ENCODE measurements at places on chromosomes 1 and 21. TPM values are rescaled to one million over a fixed set of nuclear protein-coding genes. Genes with fewer than 3 reads are reported as not detected.

DNA sequence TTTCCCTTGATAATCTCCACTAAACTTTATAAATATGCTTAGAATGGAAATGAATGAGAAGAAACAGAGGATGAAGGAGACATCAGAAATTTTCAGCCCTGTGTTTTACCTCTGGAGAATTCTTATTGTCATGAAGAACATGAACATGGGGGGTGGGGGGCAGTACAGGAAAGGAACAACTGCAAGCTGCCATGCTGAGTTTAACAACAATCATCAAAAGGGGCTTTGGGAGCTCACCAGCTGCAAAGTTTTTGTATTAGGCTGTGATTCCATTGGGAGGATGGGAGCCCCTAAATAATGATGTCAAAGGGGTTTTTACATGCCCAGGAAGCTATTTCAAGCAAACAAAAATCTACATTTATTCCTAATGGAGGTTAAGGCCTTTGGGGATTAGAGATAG, 103.3 kb downstream of the AKT3 start:
- no peak for DNase-seq

GRCh38 chr1:105934806-105935205, 1121.7 kb upstream of the PRMT6 start:
- no peak for DNase-seq

GRCh38 chr1:172041102-172041501, 199.8 kb downstream of the DNM3 start:
- DNase-seq, result no peak

DNA sequence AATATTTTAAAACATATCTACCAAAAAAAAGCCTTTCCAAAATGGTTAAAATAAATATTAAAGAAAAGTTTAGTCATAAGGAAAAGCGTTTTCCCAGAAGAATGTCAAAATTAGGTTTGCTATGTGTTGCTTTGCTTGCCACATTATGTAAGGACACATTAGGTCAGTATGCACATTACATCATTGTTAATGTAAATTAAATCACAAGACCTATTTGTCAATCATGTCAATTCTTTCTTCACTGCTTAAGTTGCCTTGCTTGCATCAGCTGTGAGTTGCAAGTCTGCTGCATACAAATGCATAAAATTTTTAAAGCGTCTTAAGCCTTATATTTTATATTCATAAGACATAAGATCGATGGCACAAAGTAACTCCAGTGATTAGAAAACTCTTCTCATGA, 448.9 kb downstream of the PCP4 start:
- no peak for DNase-seq

- DNase-seq, result no peak
These were observed 169.9 kb upstream of the CSF3R start for GRCh38 chr1:36652586-36652985.

DNA sequence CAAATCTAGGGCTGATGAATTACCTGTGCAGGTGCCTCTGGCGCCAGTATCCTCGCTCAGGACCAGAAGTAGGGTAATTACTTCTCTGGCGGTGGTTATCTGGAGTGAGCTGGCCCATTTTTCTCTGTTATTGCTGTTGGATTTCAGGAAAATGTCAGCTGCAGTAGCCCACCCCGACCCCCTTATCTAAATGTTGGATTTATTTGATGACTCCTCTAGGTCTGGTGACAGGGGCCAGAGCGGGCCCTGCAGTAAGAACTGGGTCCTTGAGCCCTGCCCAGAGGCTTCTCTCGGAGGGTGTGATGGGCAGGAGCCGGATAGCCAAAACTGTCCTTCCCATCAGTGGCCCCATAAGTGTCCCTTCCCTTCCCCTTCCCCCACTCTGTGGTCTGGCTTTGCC, 384.3 kb downstream of the PTPRU start:
- no peak for DNase-seq

DNA sequence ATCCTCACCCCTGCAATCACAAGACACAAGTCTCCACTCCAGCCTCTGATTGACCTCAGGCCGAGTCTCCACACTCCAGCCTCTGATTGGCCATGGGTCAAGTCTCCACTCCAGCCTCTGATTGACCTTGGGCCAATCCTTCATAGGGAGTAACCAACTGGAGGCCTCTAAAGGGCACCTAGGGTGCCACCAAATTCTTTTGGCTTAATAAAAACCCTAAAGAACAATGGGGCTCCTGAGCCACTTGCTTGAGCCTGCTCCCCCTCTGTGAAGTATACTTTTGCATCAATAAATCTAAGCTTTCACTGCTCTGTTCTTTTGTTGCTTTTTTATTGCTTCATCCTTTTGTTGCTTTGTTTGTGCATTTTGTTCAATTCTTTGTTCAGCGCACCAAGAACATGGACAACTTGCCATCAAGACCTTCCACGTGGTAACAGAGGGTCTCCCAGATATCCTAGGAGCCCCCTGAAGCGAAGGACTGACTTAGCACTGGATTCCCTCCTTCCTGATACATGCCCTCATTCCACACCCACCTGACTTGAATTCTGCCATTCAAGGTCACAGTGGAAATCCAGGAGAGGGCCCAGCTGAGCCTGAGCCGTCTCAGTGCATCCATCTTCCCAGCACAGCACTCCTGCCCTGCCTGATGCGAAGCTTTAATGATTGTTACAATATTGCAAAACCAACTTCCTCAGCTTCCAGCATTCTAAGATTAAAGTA, 152.9 kb downstream of the NPHP4 start:
- no peak for DNase-seq

DNA sequence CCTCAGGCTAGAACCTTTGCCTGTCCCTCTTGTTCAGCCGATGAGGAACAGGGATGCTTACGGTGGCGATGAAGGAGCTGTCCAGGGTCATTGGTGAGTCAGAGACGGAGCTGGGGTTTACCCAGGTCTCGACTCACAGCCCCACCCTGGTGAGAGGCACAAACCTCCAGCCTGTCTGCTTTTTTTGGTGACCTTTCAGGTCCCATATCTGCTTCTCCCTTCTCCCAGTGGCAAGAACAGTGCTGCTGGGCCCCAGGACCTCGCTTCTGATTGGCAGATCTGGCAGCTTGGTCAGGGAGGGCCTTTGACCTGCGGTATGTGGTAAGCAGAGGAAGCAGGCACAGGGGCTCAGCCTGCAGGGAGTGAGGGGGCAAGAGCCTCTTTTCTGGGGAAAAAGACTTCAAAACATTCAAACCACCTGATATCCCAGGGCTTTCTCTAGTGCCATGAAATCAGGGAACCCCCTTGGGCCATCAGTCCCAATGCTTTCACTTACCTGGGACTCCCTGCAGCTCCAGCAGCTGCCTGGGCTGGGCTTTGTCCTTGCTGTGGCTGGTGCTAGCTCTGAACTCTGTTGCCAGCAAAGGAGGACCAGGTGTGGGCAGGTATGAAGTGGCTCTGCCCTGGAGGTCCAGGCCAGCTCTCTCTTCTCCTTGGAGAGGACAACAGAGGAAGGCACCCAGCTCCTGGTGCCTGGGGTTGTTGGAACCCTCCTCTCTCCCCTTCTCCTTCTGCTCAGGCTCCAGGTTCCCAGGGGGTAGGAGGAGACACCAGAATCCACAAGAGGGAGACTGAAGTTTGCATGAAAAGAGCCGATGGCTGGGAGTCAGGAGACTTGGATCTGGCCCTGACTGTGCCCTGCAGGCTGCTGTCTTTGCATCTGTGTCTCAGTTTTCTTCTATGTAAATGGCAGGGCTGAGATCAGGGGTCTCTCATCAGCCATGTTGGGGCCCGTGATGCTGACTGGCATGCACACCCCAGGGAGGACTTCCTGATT, 41.4 kb downstream of the TRIM62 start:
- DNase-seq, result no peak

GRCh38 chr1:52296345-52296744, 69.7 kb downstream of the CC2D1B start:
- no peak for DNase-seq

DNA sequence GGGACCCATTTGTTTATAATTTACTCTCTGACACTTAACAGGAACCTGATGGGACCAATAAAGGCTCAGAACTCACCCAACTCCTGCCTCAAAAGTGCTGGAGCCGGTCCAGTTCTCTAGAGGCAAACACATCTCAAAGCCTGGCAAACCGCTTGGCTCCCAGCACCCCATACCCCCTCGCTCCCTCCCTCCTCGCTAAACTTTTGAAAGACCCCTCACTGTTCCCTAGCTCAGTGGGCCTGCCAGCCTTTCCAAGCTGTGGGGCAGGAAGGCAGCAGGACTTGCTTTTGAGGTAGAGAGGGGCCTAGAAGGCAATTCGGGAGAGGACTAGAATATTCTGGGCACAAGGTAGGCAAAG, 40.2 kb downstream of the PAX7 start:
- DNase-seq, result no peak

GRCh38 chr1:151967091-151967490, 26.6 kb downstream of the S100A10 start:
- DNase-seq, result no peak

DNA sequence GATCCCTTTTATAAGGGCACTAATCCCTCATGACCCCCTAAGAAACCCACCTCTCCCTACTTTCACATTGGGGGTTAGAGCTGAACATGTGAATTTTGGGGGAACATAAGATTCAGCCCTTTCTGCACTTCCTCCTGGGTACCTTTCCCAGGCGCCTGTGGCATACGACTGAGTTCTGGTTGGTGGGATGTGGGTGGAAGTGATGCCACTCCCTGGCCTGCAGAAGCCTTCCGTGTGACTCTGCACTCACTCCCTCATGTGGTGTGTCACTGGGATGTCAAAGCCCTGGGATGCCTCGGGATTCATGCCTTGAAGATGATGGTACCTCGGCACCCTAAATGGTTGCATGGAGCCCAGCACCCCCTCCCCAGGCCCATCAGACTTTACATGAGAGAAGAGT, 28.3 kb upstream of the VASH2 start:
- DNase-seq, result no peak

- no peak for DNase-seq
These were observed 25.7 kb downstream of the CTH start for GRCh38 chr1:70436622-70437251.

DNA sequence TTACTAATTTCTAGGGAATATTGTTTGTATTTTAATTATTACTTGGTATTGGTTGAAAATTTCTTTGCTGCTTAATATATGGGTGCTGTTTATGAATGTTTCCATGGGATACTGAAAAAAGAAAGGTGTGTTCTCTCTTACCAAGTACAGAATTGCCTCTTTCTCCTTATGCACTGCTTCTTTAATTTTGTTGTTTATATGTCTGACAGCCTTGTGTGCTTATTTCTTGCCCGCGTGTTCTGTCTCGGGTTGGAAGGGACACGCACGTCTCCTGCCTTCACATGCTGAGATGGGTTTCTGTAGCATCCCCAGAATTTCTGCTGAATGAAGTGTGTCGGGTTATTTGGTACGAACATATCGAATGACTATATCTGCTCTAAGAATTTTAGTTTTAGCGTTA, 51.1 kb downstream of the AGPAT3 start:
- no peak for DNase-seq

DNA sequence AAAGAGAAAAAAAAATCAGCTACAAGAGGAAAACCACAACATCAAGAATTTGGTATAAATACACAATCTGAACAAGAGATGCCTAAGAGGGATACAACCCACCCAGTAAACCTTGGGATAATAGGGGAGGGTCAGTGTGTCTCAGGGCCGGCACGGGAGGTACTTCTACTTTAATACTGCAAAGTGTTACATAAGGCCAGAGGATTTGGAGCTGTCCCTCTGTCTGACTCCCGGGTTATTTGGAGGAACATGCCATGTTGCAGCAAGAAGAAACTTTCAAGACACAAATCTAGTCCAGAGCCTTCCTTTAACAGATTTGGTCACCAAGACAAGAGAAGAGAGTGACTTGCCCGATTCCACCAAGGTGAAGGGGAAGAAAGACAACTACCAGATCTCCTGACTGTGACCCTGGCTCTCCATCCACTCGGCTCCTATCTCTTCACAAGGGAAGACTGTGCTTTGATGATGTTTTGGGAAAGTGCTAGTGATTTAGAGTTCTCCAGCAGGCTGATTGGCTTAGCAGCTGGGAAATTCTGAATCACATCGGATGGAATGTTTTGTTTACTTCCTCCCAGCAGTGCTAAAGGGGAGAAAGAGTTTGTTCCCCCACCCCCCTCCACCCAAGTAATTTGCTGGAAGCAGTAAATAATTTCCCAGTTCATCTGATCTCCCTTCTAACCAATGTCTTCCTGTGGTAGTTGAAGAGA, 29.3 kb downstream of the SGIP1 start:
- no peak for DNase-seq

- no peak for DNase-seq
These were observed 569.1 kb downstream of the NPHP4 start for GRCh38 chr1:5423109-5423508.

DNA sequence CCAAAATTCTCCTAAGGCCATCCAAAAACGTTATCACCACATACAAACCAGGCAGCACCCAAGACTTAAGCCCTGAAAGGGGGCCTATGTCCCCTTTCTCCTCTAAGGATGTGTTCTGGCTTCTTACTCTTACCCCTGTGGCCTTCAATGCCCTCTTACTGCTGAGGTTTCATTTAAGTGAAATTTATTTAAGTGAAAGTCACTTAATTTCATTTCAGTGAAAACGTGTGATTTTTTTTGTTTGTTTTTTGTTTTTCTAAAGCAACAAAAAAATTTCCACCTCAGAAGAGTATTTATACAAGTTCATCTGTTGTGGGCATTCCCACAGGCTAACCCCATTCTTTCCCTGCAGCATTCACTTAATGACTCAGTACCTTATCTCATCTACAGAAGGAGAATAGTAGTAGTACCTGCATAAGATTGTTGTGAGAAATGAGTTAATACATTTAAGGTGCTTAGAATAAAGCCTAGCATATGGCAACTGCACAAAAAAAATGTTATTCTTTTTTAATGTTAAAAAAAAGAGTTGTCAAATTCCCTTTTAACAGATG, 220.6 kb downstream of the CHRM3 start:
- DNase-seq, result no peak

GRCh38 chr1:177798614-177799013, 171.2 kb downstream of the SEC16B start:
- DNase-seq, result no peak

GRCh38 chr1:150841626-150842025, 33.6 kb upstream of the CTSK start:
- DNase-seq, result no peak

- DNase-seq, result no peak
These were observed 33.2 kb downstream of the HSD3B2 start for GRCh38 chr1:119448127-119448511.

GRCh38 chr1:241942738-241943137, 14.8 kb upstream of the BECN2 start:
- peak; percentile 17 for DNase-seq

GRCh38 chr1:2368053-2368744, 23.2 kb downstream of the MORN1 start:
- peak; percentile 21 for DNase-seq

GRCh38 chr1:29900712-29901111, 664.4 kb downstream of the PTPRU start:
- DNase-seq, result no peak

Gene OR10Z1
- total RNA-seq, result not detected

Gene SPATA45
- 1.3 TPM for total RNA-seq

Gene AIM2
- total RNA-seq, result not detected

Gene CYP2J2
- 0.22 TPM for total RNA-seq

Gene C4BPA
- total RNA-seq, result not detected

Gene COL11A1
- total RNA-seq, result 1,042 TPM

Gene ZSCAN20
- 4.4 TPM for total RNA-seq

Gene MFSD2A
- total RNA-seq, result 2.5 TPM

Gene FCRL6
- total RNA-seq, result not detected

Gene AQP10
- total RNA-seq, result not detected

All from chondrocyte (in vitro differentiated cells).